ENCODE measurements at places on chromosomes 6 and 20.

GRCh38 chr6:5205877-5206850, 54.6 kb downstream of the LYRM4 start:
- DNase-seq: no peak

GRCh38 chr20:46751856-46752255, 42.4 kb downstream of the SLC2A10 start:
- DNase-seq: no peak

- DNase-seq: no peak
Measured at GRCh38 chr6:9250852-9251251, 815.5 kb upstream of the SLC35B3 start.

- peak; percentile 62 for DNase-seq
Measured at GRCh38 chr6:11770546-11771466, 7.8 kb downstream of the ADTRP start.

DNA sequence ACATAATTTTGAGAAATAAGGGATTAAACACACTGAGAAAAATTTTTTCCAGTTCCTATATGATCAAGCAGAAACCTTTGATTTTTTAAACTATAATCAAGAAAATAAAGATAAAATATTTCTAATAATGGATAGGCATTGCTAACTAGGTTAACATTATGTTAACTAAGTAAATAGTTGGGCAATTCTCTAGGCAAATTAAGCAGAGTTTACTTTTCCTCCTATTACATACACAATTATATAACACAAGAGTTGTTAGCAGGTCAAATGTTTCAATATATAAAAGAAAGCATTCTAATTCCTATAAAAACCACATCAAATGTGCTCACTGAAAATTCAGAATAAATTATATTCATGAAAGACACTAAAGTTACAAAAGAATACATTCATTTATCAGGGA, 191.7 kb downstream of the GMDS start:
- no peak for DNase-seq

DNA sequence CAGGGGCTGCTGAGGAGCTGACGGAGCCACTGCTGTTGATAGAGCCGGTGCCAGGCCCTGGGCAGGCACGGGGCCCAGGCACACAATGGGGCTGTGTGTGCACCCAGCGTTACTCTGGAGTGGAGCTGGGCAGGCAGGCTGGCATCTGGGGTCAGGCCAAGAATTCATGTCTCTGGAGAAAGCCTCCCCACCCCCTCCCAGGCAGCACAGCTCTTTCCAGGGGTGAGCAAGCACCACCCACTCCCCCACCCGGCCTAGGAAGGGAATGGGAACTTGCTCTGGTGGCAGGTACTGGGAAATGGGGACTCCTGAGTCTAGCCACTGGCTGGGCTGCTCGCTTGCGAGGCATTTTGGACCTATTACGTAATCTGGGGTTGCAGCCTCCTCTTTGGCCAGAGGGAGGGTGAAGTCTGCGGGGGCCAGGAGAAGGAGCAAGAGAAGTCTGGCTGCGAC, 22.7 kb downstream of the TFEB start:
- DNase-seq: peak; percentile 59

- no peak for DNase-seq
Measured at GRCh38 chr6:151176911-151177770, 62.6 kb upstream of the AKAP12 start.

DNA sequence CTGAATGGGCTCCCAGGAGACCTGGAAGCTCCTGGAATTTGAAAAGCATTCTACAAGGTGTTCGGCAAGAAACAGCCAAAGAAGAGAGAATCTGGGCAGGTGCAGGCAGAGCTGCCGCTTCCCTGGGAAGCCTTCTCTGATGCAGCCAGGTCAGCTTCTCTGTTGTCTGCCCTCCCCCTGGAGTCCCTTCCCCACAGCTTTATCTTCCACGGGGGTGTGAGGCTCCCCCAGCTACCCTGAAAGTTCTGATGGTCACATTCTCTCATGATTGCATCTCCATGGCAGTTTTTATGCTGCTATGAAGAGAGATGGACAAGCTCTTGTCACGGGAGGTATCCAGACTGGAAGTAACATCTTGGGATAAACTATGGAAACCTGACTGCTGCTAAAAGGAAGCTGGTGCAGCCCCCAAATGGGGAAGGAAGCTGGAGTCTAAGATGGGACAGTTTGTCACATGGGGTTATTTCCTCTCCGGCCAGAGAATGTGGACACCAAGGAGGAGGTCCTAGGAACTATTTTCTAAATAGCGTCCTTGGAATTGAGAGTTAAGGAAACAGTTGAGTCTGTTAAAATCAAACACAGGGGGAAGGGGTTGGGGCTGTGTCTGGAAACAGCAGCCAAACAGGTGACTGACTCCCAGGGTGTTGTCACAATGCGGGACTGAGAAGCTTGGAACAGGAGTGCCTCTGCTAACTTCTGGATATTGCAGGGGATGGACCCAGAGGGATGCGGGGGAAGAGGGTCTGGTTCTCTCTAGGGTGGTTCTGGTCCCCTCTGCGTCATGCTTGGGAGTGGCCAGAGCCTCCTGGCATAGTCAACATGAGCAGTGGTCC, 91.1 kb downstream of the ASXL1 start:
- no peak for DNase-seq

DNA sequence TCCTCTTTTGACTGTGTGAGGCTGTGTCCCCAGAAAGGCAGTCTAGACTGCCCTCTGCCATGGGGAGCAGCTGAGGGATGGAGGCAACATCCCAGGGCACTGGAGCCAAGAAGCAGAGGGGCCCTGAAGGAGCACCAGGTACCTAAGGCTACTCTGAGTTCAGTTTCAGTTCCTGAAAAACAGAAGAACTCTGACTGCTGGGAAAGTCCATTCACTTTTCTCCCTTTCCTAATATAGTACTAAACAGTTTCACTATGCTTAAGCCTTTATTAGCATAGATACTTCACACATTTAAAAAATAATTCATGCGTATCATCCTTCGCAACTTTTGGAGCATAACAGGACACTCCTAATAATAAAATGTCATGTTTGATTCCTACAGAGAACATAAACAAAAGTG, 130.0 kb downstream of the FOXC1 start:
- no peak for DNase-seq

- DNase-seq: no peak
Measured at GRCh38 chr6:53830366-53830765, 35.6 kb downstream of the LRRC1 start.

- no peak for DNase-seq
Measured at GRCh38 chr20:9942736-9943135, 92.1 kb upstream of the ANKEF1 start.

GRCh38 chr6:142706210-142706609, 238.8 kb downstream of the HIVEP2 start:
- DNase-seq: no peak

DNA sequence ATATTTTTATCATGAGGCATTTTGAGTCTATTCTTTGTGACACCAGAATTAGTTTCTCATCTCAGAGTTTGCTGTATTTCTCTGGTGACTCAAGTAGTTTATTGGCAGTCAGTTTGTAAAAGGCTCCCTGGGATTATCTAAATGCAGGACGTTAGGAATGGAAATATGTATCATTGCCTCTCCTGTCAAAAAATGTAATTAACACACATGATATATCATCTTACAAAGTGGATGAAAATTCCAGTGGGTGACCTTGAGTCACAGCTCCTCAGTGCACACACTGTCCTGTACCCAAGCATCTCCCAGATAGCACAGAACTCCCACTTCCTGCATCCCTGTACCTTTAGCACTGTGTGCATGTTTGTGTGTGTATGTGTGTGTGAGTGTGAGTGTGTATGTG, 258.6 kb downstream of the LAMA2 start:
- DNase-seq: no peak

DNA sequence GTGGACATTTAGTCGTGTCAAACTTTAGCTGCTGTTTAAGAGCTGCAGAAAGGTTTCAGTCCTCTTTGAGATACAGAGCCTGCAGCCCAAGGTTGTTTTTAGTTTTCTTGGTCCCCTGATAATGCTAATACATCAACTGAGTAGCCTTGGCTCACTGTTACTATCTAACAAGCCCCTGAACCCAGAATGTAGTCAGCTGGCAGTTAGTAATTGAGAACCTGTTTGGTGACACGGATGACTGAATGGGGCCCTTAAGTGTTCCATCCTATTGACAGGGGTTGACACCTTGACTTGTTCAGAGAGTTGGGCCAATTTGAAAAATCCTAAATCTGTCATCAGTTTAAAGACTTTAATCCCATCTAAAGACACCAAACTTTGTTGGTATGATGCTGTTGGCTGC, 2.8 kb downstream of the RTN4IP1 start:
- DNase-seq: no peak

GRCh38 chr20:59421920-59422637, 121.7 kb downstream of the EDN3 start:
- DNase-seq: no peak

- no peak for DNase-seq
Measured at GRCh38 chr6:1536526-1537429, 72.9 kb upstream of the FOXC1 start.

DNA sequence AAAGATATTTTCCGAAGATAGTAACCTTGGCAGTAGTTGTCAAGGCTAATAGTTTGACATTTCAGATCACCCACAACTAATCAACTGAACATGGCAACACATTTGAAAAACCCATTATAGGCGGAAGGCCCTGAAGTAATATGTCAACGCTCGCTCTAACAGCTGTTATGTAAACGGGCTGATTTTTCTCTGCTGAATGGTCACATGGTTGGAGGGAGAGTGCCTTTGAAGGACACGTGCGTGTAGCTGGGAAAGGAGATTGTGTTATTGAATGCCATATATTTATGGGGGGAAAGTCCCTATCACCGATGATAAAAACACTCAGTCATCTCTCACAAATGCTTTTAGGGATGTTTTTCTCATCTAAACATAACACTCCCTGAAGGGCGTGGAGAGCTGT, 160.0 kb upstream of the RALGAPA2 start:
- DNase-seq: no peak
